Small intestine (tissue), 16 donors: ENCODE measurements at places on chromosomes 7 and 10. TPM values are rescaled to one million over a fixed set of nuclear protein-coding genes. Genes with fewer than 3 reads are reported as not detected.

GRCh38 chr10:14654821-14655382 lies 119.8 kb downstream of the FAM107B start:
- no peaks in the 10 kb centered on the region for H3K4me1 ChIP-seq
- no peak for DNase-seq
- H3K36me3 ChIP-seq = no peaks in the 10 kb centered on the region
- H3K27me3 ChIP-seq = no peaks in the 10 kb centered on the region

GRCh38 chr10:127125331-127125730 lies 71.1 kb downstream of the INSYN2A start:
- no peak for DNase-seq
- peaks cover 22% of the 10 kb centered on the region for H3K36me3 ChIP-seq
- H3K4me1 ChIP-seq = no peaks in the 10 kb centered on the region
- H3K4me3 ChIP-seq = no peak overlapping the region
- H3K27me3 ChIP-seq = no peaks in the 10 kb centered on the region
- no peak overlapping the region for H3K27ac ChIP-seq

DNA sequence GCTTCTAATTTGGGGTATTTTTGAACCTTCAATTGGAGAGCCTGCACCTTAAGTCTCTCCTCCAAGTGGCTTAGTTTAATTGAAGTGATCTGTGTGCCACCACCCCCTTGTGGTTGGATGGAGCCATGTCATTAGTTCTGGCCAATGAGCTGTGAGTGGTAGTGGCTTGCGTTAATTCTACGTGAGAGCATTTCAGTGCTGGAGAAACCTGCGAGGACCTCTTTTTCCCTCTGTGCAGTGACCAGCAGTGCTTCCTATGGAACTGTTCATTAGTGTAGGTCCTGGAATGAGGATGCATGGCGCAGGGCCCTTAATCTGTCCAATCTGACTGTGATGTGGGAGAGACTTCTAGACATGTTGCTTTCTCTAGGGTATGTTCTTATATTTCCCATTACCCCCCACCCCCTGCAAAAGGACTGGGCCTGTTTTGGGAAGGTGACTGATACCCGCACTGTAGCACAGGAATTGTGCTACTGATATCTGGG lies 3.8 kb downstream of the HILPDA start:
- no peak overlapping the region for H3K4me3 ChIP-seq
- H3K4me1 ChIP-seq = peaks cover 4% of the 10 kb centered on the region
- no peak overlapping the region for H3K27ac ChIP-seq
- DNase-seq = peak; percentile 86

DNA sequence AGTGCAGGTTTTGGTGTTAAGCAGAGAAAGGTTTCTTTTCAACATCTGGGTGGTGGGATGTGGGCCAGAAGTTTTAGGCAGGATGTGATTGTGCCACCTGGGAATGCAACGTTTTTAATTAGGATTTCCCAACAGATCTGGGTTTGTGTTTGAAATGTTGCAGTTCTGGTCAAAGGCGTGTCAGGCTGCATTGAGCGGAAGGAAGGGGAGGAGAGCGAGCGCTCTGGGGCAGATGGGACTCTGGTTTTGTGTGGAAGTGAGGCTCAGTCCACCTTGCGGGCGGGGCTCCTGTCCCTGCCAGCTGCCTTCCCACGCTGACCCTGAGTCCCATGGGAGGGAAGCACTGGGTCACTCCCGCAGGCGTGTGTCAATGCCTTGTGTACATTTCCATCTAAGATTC lies 767.7 kb downstream of the KCNMA1 start:
- H3K36me3 ChIP-seq = no peaks in the 10 kb centered on the region
- no peaks in the 10 kb centered on the region for H3K4me1 ChIP-seq
- H3K27me3 ChIP-seq = no peaks in the 10 kb centered on the region
- DNase-seq = no peak

DNA sequence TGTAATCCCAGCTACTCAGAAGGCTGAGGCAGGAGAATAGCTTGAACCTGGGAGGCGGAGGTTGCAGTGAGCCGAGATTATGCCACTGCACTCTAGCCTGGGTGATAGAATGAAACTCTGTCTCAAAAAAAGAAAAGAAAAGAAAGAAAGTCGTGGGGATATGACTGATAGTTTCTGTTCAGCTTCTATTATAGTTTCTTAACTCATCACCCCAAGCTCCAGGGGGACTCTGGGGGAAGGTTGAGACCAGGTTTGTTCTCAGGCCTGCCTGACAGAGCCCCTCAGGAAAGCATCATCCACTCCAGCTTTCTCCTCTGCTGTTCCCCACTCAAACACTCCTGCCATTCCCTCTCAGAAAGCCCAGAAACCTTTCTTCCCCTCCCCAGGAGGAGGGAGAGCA lies 542.4 kb upstream of the GALNT17 start:
- H3K36me3 ChIP-seq = no peaks in the 10 kb centered on the region
- H3K4me1 ChIP-seq = peaks cover 4% of the 10 kb centered on the region
- H3K27me3 ChIP-seq = no peaks in the 10 kb centered on the region
- H3K27ac ChIP-seq = no peak overlapping the region

DNA sequence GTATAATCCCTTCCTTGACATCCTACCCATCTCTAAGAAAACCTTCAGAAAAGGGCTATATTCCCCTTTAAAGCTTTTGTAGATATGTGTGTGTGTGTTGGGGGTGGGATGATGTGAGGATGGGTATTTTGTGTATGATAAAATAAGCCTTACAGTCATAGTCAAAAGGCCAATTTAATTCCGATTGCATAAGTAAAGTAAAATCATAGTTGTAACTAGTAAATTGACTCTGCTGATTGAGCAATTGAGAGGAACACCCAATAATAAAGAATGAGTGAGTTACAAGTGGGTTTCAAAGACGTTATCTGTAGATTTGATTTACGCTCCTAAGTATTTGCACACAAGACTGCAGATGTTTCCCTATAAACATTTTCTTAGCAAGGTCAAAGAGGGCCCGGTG lies 71.3 kb upstream of the ITPRID1 start:
- H3K4me3 ChIP-seq = no peak overlapping the region
- no peaks in the 10 kb centered on the region for H3K27me3 ChIP-seq
- DNase-seq = no peak
- no peak overlapping the region for H3K27ac ChIP-seq
- H3K4me1 ChIP-seq = peaks cover 2% of the 10 kb centered on the region

- H3K4me3 ChIP-seq = no peak overlapping the region
- no peaks in the 10 kb centered on the region for H3K36me3 ChIP-seq
- no peaks in the 10 kb centered on the region for H3K4me1 ChIP-seq
These were observed 144.7 kb downstream of the MDFIC start for GRCh38 chr7:115066634-115067033.

ADRB1 gene
- polyA plus RNA-seq = 0.54 TPM

CTTNBP2 gene
- 0.45 TPM for polyA plus RNA-seq

FKBP9 gene
- polyA plus RNA-seq = 8.1 TPM
